ENCODE measurements at places on chromosomes 4 and X.

GRCh38 chrX:129843209-129843458 lies 552 bp downstream of the ZDHHC9 start:
- DNase-seq = no peak

GRCh38 chr4:175066923-175067627 lies 148.9 kb downstream of the ADAM29 start:
- no peak for DNase-seq

GRCh38 chrX:44068043-44068442 lies 94.9 kb upstream of the NDP start:
- no peak for DNase-seq

- DNase-seq = no peak
Measured at GRCh38 chr4:36773467-36773866, 471.1 kb upstream of the NWD2 start.

GRCh38 chr4:54231419-54231767 lies 2.3 kb downstream of the PDGFRA start:
- no peak for DNase-seq

GRCh38 chr4:6591781-6592180 lies 16.8 kb downstream of the MAN2B2 start:
- no peak for DNase-seq

DNA sequence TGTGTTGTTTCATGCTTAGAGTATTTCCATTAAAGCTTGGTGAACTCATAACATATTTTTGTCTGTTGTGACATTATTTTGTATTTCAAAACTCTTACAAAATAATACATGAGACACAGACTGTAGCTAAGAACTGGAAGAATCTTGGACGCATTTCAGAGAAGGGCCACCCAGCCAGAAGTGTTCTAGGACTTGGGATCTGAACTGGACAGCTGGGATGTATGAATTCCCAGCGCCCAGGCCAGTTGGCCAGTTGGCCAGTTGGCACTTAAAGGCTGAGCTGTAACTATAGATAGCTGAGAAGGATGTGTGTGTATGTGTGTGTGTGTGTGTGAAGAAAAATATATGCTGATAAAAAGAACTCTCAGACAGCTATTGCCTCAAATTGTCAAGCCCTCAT lies 193.4 kb upstream of the GPR101 start:
- DNase-seq = no peak

GRCh38 chr4:186622788-186623464 lies 67.6 kb upstream of the MTNR1A start:
- no peak for DNase-seq

DNA sequence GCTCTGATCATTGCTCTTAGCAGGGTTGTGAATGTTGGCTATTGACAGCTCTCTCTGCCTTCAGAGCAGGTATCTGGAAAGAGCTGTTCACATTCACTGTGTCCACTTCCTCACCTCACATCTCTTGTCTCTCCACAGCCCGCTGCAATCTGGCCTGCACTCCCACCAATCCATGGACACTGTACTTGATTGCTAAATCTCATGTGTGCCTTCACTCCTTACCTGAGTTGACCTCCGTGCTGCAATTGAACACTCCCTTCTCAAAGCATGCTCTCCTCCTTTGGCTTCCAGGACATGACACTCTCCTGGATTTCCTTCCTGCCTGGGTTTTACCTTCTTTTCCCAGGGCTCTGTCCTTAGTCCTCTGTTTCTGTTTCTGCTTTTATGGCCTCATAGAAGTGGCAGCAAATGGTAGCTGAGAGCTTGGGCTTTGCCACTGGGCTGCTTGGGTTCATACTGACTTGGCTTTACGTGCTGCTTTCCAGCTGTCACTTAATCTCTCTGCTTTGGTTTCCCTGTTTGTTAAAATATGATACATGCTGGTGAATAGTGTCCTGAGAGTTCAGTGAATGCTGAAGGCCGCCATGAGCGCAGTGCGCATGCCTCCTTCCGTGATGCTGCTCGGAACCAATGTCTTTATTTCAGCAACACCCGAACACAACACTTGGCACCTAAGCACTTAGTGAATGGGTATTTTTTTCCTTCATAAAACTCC lies 29.5 kb downstream of the DCUN1D4 start:
- DNase-seq = no peak

- no peak for DNase-seq
Measured at GRCh38 chrX:40661489-40661888, 14.1 kb upstream of the CXorf38 start.

- no peak for DNase-seq
Measured at GRCh38 chr4:135050086-135050717, 848.6 kb upstream of the PABPC4L start.

DNA sequence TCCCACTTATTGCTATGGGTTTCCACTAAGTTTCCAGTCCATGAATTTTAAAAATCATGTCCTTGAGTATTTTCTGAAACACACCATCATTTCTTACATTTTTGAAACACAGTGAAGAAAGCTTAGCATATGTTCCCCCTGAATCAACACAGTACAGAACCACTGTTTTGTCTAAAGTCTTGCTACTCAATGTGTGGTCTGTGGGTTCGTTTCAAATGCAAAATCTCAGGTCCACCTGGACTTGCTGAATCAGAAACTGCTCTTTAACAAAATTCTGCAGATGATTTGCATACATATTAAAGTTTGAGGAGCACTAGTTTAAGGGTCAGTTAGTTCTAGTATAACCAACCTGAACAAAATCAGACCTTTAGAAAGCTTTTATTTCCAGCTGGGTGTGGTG lies 60.4 kb downstream of the SUPT20HL2 start:
- no peak for DNase-seq

DNA sequence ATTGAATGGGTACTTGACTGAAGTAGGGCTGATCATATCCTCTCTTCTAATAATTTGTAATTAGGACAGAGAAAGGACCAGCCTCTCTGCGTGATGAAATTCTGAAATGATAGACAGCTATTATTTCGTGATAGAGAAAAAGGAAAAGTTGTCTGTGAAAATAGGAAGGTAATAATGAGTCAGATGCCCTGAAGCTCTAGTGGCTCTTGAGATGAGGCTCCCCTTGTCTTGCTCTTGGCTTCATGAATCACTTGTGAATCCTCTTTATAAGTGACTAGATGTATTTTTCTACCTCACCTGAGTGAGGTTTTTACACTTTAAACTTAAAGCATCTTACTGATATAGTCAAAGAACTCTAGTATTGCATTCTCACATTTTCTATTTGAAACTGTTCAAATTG lies 888.9 kb downstream of the PCDH18 start:
- no peak for DNase-seq

- DNase-seq = no peak
Measured at GRCh38 chrX:80014141-80014940, at the start of gene TBX22. Gene TBX22, plus strand, starts transcription at chrX:80014753. Its CDS starts 7,517 bp downstream, at chrX:80022270.

GRCh38 chr4:47334652-47335051 lies 128.8 kb downstream of the COMMD8 start:
- DNase-seq = no peak

DNA sequence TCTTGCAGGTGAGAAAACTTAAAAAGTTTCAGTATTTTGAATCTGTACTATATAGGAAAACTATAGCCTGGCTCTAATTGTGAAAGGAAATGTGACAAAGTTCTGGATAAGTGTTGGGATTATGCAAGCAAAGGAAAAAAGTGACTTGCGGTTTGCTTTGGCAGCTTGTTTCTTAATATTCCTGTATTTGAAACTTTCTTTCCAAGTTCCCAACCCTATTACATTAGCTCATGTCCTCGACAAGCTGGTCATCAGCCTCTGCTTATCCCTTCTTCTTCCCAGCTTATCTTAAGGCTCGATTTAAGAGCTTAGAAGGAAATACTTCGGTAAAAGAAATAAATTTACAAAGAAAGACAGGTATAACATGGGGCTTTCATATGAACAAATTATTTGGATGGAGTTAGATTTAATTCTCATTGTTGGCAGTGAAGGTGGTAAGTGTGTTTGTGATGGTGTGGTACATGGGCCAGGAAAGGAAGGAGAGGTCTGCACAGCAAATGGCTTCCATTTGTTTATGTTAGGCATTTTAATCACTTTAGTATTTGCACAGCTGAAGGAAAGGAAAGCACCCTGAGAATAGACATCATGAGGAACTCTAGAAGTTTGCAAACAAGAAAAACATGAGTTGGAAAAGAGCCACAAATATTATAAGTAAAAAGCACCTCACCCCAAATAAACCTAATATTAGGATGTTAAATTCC lies 5.1 kb upstream of the MYOZ2 start:
- no peak for DNase-seq

DNA sequence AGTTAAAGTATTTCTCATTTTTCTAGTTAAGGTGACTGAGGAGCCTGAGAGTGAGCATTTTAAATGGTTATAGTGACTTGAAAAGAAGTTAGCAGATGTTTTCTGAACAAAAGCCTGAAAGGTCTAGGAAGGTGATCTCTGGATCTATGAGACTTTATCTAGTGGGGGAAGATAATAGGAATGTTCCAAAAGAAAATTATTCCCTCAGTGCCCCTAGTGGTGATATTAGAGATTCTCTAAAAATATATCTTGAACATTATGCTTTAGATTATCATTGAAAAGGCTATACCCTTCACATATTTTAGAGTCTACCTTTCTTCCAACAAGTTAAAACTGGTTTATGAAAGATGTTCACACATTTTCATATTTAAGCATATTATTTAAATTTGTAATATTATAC lies 69.0 kb upstream of the SPANXN1 start:
- no peak for DNase-seq

DNA sequence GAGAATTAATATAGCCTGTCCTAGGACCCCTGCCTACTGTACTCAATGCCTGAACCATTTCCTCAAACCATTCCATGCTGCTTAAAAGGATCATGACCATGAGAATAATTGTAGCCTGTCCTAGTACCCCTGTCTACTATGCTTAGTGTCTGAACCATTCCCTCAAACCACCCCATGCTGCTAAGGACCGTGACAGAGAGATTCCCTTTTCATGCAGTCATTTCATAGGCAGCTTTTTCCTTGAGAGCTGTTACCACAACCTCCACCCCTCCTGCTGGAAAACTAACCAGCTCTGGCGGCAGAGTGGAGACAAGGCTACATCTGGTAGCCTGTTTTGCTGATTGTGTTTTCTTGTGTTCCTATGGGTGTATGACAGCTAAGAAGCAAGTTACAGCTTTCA lies 174.9 kb upstream of the SMARCAD1 start:
- DNase-seq = no peak

DNA sequence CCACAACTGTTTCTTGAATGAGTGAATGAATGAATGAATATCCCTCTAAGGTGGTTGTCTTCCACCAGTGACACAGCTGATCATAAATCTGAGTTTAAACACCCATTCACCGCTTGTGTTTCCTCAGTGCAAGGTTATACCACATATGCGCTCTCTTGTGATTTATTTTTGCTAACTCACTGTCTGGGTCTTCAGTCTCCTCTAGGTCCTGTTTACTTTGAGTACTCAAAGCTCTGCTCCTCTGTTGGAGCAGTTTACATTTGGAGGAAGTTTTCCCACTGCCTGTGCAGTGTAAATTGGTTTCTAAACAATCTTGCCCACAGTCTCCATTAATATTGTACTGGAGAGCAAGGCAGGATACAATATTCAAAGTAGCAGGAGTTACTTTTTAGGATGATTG lies 212.6 kb upstream of the JADE1 start:
- no peak for DNase-seq

- DNase-seq = no peak
Measured at GRCh38 chr4:13203101-13203500, 281.0 kb downstream of the RAB28 start.

DNA sequence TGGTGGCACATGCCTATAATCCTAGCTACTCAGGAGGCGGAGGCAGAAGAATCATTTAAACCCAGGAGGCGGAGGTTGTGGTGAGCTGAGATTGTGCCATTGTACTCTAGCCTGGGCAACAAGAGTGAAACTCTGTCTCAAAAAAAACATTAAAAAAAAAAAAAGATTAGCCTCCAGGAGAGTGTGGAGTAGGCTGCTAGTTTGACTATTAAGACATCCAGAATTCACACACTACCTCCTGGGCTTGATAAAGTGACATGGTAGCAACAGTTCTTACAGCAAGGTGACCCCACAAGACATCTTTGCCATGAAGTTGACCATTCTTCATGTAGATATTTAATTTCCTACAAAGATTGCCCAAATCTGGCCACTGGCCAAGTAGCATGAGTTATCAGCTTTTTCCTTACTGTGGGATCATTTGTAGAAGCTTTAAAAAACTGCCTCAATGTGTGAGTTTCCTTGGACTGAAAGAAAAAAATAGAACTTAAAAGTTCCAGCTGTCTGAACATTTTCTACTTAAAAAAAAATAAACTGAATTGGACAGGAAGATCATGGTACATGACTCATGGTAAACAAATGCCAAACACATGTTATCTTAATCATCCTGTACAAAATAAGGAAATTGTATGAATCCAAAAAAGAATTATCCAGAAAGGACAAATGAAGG lies 35.3 kb upstream of the SPRY1 start:
- DNase-seq = no peak

DNA sequence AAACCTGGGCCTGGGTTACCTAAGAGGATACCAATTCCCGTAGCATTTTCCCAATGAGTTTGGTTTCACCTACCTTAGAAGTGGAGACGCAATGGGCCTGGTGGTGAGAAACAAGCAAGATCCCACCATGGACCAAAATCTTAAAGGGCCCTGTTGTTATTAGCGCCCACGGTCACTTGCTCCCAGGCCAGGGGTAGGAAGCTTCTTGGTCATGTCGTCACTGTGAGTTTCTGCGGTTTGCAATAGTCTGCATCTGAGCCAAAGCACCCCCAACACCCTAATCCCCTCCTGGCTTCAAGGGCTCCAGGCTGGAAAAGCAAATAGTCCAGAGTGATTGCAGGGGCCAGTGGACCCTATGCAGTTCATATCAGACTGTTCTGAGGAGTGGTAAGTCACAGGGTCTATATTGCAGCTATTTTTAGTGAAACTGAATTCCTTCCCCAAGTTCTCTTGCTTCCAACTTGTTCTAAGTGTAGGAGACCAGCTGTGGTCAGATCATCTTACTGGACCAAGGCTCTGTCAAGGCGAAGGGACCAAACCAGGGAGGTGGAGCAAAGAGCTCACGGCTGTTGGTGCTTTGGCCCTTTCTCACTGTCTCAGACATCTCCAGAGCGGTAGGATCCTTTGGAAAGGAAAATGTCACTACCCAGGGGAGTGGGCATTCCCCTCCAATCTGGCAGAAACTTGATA lies 307.9 kb upstream of the F9 start:
- DNase-seq = no peak

GRCh38 chr4:2842687-2843262 lies 869 bp upstream of the ADD1 start:
- no peak for DNase-seq

DNA sequence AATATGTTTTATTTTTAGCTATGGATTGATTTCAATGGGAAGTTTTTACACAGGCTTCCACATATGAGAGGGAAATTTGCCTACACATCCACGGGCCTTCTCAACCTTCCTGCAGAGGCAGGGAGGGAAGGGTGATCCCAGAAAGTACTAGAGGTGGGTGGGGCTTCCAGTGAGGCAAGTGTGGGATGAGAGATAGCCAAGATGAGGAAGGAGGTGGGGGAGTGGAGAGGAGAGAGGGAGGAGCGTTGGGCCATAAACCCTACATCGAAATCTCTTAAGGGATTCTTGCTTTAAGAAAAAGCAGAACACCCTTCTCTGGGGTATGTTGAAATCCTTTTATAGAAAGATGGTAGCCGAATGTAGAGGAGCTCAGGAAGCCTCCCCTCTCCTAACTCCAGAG lies 19.0 kb downstream of the NKX6-1 start:
- DNase-seq = no peak

GRCh38 chrX:11097933-11098332 lies 13.2 kb upstream of the HCCS start:
- no peak for DNase-seq

- no peak for DNase-seq
Measured at GRCh38 chr4:111761531-111761930, 383.7 kb upstream of the FAM241A start.

- DNase-seq = no peak
Measured at GRCh38 chr4:35125995-35126712, 1118.2 kb downstream of the ARAP2 start.
